NCI-H2171 treated with DMSO at 0.1 percent for 48 hours (cell line): ENCODE measurements at places on chromosomes 7 and 10.

- peak; percentile 59 for DNase-seq
Measured at GRCh38 chr7:70383066-70383782, 748.7 kb upstream of the GALNT17 start.

DNA sequence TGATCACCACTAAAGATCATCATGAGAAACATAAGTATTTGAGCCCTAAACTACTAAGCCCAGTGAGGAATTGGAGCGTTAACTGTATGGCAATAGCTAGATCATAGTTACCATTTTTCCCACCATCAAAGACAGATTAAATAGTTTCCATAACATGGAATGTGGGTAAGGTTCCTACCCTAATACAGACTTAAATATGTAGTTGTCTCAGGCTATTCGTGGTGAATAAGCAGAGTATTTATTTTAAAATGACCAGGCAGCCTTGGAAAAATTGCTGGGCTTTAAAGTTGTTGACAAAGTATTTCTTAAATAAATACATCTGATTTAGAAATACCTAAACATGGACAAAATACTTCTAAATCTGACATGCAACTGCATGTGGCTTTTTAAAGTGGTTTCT is 106.8 kb downstream of the NT5C2 start:
- no peak for DNase-seq

DNA sequence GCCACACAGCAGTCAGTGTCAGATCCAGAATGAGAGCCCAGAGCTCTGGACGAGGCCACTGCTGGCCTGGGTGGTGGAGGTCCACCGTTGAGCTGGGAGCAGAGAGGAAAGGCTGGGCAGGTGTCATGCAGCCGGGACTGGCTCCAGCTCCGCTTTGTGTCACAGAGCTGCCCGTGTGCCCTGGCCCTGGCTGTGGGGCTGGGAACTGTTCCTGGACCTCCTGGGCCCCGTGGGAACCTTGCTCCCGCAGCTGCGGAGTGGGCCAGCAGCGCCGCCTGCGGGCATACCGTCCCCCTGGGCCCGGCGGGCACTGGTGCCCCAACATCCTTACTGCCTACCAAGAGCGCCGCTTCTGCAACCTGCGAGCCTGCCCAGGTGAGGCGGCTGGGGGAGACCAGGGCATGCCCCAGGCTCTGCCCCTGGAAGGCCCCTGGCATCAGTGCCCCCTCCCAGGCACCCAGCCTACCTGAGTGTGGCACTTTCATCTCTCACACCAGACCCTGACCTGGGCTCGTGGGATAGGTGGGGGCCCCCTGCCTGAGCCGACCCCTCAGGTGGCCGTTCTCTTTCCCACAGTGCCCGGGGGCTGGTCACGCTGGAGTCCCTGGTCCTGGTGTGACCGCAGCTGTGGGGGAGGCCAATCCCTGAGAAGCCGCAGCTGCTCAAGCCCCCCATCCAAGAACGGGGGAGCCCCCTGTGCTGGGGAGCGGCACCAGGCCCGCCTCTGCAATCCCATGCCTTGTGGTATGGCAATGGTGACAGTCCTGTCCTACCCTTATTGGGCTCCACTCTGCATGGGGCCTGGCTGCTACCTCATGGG is 18.8 kb upstream of the ZNF862 start:
- no peak for DNase-seq

GRCh38 chr7:55129541-55130394 is 111.0 kb downstream of the EGFR start:
- DNase-seq, result peak; percentile 21

DNA sequence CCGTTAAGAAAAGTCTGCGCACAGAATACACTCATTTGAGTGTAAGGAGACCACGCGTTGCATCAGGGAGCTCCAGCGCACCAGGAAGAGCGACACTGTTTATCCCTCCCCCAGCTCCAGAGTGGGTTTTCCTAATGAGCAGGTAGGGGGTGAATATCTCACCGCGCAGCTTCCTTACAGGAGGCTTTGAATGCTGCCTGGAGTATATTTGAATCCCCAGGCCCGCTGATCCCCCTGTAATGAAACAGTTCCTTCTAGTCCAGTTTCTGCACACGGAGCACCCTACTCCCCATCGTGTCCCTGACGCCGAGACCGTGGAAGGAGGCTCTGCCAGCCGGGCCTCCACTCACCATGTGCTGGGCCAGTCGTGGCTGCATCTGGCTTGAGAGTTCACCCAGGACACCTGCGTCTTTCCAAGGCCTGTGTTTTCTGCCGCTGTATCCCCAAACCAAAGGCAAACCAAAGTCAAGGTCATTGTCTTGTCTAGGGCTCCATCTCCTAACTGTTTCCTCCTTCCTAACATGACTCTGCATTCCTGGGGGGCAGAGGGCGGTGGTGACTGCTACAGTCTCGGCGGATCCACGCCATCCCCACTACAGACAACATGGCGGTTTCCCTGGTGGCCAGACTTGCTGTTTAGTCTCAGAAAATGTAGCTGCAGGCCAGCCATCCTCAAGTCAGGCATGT is 167.8 kb downstream of the USP6NL start:
- DNase-seq, result no peak
